ENCODE measurements at places on chromosomes 12 and 14. TPM values are rescaled to one million over a fixed set of nuclear protein-coding genes. Genes with fewer than 3 reads are reported as not detected.

- no peak for DNase-seq
These were observed 6.3 kb downstream of the TBPL2 start for GRCh38 chr14:55433880-55434804.

DNA sequence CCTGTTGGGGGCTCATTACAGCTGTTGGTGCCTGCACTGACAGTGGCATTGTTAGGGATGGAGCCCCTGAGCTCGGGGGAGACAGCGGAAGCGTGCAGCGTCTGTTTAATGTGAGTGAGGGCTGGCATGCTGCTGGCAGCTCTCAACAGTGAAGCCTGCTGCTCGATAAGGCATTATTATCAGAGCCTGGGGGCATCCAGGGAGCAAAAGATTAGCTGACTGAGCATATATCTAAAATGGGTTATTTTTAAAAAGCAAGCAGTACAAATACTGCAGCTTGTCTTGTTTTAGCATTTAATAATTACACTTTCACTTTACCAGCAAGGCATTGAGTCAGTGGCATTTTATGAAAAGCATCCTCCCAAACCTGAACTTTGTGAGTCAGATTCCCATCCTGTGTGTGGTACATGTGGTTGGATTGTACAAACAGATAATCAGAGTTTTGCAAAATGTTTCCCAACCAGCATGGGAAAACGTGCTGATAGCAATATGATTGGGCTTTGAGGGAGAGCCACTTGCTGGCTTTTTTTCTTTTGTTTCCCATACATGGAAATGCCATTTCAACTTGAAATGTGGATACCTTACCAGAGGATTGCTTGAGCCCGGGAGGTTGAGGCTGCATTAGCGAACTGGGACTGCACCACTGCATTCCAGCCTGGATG is 150.8 kb downstream of the PRKCH start:
- DNase-seq = no peak

DNA sequence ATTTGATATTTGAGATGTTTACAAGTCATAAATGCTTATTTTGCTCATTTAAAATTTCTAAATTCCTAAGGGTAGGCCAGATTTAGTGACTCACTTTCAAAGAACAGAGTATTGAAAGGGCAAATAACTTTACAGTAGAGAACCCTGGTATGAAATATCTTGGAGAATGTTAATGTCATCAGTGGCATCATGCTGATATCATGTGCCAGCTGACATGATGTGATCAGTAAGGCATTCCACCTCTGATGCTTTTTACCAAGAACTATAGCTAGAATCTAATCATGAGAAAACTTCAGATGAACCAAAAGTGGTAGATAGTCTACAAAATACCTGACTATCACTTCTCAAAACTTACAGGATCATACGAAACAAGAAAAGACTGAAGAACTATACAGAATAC is 2.9 kb upstream of the FLRT2 start:
- no peak for DNase-seq

Gene PPP2R3C
- 64.7 TPM for total RNA-seq

DNA sequence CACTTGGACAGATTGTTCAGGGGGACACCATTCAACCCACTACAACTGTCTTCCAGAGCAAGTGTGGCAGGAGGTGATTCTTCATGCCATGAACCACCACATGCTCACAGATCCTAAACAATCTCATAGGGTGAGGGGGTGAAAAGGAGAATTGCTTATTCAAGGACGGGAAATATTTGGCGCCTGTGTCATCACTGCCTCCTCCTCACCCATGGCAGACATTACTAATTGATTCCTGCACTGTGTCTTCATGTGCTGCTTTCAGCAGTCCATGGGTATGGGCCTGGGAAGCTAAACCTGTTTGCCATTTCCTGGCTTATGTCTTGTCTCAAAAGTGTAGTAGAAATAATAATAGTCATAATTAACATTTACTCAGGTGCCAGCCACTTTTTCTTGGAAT is 31.3 kb downstream of the MMAB start:
- no peak for DNase-seq

DNA sequence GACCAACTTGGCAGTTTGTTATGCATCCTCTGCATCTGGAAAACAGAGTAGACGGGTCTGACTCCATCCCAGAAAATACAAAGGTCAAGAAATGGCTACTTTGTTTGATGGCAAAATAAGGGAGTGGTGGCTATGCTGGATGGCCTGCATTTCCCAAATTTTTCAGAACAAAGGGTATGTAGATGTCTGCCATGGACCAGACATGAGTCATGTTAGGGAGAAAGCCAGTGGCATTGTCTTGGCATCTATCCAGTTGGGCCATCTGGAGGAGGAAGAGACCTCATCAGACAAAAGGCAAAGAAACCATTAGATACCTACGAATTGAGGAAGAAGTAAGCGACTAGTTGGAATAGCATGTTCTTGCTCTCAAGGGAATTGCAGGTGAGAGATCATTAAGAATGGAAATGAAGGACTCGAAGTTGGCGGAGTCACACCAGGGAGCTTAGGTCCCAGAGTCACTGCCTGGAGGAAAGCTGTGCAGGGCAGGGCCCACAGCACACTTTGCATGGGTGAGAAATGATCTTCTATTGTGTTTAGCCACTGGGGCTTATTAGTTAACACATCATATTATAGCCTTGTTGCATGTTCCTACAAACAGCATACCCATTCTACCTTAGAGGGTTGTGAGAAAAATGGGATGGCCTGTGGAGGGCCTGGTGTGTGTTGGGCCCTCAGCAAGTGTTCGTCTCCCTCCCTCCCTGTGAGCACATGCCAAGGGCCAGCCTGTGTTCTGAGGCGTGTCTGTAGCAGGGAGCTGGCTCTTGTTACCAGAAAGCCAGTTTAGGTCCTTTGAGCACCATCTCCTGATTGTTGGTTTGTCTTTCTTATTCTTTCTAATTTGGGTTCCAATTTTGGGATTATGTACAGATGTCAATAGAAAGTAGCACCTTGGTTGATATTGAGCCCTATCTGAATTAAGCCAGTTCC is 119.4 kb downstream of the KTN1 start:
- DNase-seq = no peak

- DNase-seq = no peak
These were observed 465.7 kb downstream of the NOVA1 start for GRCh38 chr14:26132061-26132645.

DNA sequence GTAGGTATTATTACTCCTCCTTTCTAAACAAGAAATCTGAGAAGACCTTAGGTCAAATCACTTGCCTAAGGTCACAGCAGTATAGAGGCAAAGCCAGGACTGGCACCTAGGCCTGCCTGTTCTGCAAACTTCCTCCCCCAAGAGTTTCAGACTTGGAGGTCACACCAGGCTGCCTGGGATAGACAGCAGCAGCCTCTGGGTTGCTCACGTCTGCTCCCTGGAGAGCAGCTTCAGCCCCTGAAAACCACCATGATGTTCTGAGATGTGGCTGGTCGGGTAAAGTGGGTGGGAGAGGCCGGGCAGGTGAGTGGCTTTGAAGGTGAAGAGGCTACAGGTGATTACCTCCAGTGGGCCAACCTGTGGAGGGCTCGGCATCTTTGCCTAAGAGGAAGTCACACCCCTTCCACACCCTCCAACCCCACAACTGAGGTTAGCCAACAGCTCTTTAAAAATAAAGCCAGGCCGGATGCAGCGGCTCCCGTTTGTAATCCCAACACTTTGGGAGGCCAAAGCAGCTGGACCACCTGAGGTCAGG is 37.0 kb upstream of the PNMA1 start:
- no peak for DNase-seq

GRCh38 chr14:48703728-48704467 is 882.3 kb downstream of the RPS29 start:
- DNase-seq = no peak

DNA sequence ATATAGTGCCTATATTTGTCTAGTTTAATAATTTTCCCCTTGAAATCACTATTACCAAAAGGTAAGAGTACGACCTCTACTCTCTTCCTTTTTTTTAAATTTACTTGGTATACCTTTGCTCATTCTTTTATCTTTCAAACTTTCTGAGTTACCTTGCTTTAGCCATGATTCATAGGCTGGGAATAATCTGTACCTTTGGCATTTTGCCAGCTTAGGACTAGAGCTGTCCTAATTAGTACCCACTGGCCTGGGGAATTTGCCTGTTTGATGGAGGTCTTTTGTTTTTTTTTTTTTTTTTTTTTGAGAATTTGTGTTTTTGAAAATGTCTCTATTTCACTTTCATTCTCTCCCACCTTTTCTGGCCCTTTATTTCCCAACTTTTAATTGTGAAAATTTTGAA is 8.7 kb upstream of the SLC4A8 start:
- no peak for DNase-seq

DNA sequence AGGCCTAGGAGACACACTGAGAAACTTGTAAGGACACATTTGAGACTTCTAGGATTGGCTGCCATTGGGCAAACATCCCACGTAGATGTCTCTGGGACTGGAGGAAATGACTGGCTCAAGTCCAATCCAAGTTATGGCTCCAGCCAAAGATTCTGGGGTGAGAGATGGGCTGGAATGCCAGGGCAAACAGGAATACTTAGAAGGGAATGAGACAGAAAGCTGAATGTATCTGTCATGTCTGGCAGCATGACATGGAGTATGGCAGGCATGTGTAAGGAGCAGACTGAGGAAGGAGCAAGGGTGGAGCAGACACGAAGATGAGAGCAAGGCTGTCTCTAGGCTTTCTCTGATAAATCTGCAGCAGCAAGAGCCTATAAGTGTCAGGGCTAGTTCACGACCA is 209.2 kb downstream of the PHLDA1 start:
- no peak for DNase-seq

- no peak for DNase-seq
These were observed 161.3 kb upstream of the TMCC3 start for GRCh38 chr12:94811611-94812010.

GRCh38 chr12:106889950-106890626 is 65.6 kb upstream of the TMEM263 start:
- DNase-seq = no peak

DNA sequence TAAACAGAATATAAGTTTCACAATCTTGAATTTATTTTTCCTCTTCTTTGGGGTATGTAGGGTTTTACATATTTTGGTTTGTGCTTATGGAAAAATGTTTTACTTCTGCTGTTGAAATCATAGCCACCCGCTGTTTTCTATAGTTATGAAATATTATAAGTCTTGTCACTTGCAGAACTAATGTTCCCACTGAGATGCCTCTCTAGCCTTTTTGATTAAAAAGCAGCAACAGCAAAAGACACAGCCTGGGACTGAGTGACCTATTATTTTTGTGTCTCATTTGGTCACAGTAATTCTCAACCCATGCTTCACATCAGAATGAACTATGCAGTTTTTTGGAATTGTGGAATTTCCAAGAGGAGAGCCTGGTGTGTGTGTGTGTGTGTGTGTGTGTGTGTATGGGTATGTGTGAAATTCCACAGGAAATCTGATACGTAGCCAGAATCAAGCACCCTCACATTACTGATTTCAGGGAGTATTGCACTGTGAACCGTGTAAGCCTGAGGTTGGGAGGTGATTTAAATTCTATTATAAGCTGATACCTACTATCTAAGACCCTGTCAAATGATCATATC is 55.7 kb upstream of the FRMD6 start:
- no peak for DNase-seq

DNA sequence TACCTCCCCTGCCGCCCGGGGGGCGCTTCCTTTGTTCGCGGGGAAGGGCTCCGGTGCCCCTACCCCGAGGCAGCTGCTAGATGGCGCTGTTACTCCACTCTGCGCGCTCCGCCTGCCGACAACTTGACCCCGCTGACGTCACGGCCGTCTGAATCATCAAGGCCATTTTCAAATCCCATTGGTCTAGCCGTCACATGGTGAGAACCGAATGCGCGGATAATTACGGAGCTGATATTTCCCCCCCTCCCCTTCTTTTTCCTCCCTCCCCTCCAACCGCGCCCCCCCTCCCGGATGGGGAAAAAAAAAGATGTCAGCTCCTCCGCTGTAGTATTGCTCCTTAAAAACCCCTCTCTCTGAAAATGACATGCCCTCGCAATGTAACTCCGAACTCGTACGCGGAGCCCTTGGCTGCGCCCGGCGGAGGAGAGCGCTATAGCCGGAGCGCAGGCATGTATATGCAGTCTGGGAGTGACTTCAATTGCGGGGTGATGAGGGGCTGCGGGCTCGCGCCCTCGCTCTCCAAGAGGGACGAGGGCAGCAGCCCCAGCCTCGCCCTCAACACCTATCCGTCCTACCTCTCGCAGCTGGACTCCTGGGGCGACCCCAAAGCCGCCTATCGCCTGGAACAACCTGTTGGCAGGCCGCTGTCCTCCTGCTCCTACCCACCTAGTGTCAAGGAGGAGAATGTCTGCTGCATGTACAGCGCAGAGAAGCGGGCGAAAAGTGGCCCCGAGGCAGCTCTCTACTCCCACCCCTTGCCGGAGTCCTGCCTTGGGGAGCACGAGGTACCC is at the start of gene HOXC10:
Gene HOXC10, plus strand, starts transcription at position 246 of the 791 bp plus-strand sequence. Its CDS starts 114 bp downstream, at position 360.
- DNase-seq = no peak

Gene SELPLG
- 2.0 TPM for total RNA-seq

DNA sequence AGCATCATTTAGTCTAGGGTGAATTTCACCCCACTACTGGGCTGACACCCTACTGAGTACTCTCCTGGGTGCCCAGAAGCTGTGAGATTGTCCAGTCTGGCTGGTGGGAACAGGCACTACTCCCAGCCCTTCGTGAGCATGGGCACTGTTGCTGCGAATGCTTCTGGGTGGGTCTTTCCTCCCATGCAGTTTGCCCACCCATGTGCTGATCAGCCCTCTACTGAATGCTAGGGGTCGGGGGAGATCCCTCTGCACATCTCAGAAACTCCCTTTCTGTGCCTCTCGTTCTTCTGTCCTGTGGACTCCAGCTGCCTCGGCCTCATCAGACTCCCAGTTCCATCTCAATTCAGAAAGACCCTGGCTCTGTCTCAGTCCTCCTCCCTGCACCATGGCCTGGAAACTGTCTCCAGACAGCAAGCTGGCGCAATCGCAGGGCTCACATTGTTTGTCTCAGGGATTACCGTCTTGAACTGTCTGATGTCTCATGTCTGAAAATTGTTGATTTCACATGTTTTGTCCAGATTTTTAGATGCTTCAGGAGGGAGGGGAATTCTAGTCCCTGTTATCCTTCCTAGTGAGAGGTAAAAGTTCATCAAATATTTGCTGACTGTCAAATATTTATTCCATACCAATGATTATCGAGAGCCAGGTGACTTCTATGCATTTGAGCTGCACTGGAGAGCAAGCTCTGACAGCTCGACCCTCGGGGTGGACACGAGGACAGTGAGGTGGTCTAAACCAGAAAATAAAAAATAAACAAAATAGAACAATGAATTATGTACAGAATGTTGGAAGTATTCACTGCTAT is 316.6 kb upstream of the RTL1 start:
- DNase-seq = no peak

DNA sequence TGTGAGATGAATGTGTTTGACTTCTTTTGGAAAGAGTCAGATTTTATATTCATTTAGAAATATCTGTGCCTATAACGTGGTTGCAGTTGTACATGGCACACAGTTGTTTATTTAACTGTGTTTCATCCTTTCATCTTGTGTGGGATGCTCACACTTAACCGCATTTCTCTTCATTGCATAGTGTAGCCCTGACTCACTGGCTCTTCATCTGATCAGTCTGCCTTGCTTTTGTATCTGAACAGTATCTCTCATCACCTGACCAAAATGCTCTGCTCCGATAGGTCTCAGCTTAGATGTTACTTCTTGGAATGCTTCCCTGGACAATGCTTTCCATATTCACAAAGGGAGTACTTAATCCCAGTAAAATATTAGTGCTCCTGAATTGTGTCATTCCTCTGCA is 83.4 kb downstream of the PDE3A start:
- DNase-seq = no peak

Gene IFNG
- not detected for total RNA-seq

Gene METAP2
- 58.8 TPM for total RNA-seq

- no peak for DNase-seq
These were observed 199.8 kb downstream of the LRFN5 start for GRCh38 chr14:41806366-41806975.

Gene CIROP
- not detected for total RNA-seq
